ENCODE measurements at places on chromosomes 12 and 14. TPM values are rescaled to one million over a fixed set of nuclear protein-coding genes. Genes with fewer than 3 reads are reported as not detected.

GRCh38 chr12:126807312-126807865, 1459.6 kb upstream of the TMEM132C start:
- DNase-seq: no peak

GRCh38 chr12:92951006-92951405, 21.9 kb upstream of the EEA1 start:
- DNase-seq: no peak

The ZDHHC22 gene
- not detected for total RNA-seq

DNA sequence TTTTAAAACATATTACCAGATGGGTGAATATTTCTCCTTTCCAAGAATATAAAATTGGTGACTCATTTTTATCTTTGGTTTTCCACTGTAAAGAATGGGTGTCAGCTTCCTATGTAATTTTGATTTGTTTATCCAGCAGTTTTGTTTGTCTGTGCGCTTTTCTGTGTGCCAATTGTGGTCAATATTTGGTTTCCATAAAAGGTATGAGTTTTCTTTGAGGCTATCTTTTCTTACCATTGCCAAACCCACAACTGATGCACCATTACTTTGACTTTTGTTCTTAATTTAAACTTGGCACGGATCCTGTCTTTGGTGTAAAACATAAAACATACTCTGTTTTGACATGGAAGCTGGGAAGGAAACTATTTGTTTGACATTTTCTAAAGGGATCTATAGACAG, 78.8 kb upstream of the NAV3 start:
- DNase-seq: no peak

DNA sequence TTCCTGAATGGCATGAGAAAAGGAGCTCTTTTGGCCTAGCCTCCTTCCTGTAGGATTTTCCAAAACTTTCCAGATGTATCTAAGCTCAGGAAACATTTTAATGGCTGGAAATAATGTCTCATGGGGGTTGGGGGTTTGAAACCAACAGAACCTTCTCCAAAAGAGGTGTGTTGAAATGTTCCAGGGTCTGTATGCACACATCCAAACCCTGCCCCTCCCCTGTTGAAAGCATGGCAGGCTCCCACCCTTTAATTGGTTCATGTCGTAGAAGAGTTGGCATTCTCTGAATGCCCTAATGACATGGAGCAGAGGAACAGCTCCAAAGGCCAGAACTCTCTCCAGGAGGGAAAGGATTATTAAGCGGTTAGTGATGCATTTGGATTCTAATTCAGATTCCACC, 353.2 kb downstream of the ZFP36L1 start:
- DNase-seq: no peak

GRCh38 chr12:73452672-73453469, 1084.8 kb upstream of the ATXN7L3B start:
- no peak for DNase-seq
